ENCODE measurements at places on chromosomes 4 and X. TPM values are rescaled to one million over a fixed set of nuclear protein-coding genes. Genes with fewer than 3 reads are reported as not detected.

Gene PI4K2B
- total RNA-seq, result 14.6 TPM

Gene SCD5
- total RNA-seq, result 20.8 TPM

Gene GABRQ
- not detected for total RNA-seq

Gene XG
- total RNA-seq, result 0.47 TPM

Gene PLP1
- 51.5 TPM for total RNA-seq

DNA sequence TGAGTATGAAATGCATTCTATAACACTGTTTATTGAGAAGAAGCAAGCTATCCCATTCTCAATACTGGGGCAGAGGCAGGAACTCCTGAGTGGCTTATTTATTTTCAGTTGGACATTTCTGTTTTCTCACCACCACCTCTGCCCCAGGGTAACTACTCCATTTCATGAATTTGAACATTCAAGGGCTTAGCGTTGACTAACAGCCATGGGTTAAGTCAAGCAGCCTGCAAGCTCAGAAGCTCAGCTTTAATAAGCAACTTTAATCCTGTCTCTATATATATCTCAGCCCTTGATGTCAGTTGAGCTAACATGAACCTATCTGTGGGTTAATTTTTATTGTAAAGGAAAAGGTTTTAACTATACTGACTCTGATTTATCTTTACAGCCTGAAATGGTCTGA, 93.8 kb downstream of the MBNL3 start:
- no peak for ATAC-seq

DNA sequence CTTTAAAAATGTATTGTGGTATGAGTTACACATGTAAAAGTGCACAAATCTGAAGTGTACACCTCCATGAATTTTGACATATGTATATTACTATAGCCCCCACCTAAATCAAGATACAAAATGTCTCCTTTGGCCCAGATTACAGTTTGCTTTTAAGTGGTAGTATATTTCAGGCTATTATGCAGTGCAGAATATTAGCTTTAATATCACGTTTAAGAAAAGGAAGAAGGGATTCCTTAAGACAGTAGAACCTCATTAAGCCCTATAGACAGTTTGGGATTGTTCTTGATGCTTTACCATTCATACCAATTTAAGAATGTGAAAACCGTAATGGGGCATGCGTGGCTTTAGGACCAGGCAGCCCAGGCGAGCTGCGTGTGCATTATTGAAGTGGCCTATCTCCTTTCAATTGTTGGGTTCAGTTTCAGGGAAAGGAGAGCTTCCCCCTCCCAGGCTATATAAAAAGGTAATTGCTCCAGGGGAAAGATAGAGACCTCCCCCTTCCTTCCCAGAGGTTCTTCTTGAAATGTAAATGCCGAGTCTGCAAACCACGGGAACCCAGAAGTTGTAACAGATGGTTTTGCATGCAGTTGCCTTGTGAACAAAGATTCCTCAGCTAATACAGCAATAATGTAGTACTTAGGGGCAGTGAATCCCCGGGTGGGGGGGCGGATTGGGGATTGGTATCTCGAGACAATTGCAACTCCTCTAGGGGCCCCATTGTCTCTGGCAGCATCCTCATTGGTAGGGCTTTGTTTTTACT, 106.1 kb downstream of the UCHL1 start:
- ATAC-seq, result no peak

DNA sequence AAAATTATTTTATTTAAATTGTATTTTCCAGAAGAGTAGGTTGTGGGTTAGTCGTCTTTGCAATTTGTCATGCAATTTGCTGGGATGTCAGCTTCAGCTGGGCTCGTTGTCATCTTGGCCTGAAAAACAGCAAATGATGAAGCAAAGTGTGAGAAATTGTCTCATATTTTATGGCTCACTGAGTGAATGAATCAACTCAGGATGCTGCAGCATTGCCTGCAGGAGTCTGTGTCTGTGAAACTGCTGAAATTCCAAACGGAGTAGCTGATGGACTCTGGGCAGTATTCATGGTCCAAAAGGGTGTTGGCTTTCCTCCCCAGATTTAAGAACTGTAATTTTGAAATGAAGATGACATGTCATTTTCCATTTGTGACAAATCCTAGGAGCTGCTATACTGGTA, 37.2 kb downstream of the CXCL8 start:
- ATAC-seq, result no peak

DNA sequence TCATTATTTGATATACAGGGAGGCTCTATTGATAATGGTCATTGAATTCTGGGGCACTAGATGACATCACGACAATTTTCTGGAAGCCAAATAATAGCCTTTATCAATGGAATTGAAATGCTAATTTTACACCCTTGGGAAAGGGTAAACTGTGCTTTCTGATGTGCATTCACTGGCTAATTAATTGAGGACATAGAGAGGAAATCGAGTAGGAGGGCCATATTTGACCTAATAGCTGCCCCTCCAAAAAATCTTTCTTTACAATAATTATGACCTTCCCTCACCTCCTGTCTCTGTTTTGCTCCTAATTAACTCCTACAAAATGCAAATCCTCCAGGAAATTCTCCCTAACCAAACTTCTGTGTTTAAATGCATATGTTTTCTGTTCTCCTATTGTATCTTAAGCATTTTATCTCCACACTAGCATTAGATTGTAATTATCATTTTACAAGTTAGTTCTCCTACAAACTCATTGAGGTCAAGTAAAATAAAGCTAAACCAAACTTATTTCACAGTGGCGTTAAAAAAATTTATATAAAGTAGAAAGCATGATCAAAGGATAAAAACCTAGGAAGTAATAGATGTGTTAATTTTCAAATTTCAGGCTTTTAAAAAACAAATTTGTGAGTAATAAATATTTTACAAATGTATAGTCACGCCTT, 1414.0 kb upstream of the AGA start:
- ATAC-seq, result no peak

GRCh38 chrX:49199906-49200771, at the start of gene SYP:
TSS of gene SYP (minus strand) at chrX:49200193. CDS start at chrX:49200186, 7 bp downstream.
- ATAC-seq, result peak; percentile 97
